ENCODE measurements at places on chromosomes 16 and 17.

DNA sequence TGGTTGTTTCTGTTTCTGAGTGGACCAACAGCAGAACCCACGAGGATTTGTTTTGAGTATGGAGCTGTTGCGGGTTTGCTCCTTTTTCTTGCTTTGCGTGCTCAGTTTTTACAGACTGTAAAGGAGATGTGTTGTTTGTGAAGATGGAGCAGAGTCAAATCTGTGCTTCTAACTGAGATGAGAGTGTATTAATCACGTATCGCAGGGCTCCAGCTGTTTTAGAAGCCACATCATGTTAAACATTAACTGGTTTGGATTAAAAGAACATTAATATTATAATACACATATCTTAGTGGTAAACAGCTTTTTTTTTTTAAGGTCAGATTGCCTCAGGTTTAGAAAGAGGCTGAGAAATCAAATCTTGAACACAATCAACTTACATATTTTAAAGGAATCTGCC, 69.4 kb downstream of the YPEL2 start:
- no peak for DNase-seq

GRCh38 chr16:782766-783403, 5.3 kb downstream of the RPUSD1 start:
- DNase-seq, result no peak

- DNase-seq, result no peak
Measured at GRCh38 chr17:7014995-7015958, 2.9 kb downstream of the RNASEK start.

DNA sequence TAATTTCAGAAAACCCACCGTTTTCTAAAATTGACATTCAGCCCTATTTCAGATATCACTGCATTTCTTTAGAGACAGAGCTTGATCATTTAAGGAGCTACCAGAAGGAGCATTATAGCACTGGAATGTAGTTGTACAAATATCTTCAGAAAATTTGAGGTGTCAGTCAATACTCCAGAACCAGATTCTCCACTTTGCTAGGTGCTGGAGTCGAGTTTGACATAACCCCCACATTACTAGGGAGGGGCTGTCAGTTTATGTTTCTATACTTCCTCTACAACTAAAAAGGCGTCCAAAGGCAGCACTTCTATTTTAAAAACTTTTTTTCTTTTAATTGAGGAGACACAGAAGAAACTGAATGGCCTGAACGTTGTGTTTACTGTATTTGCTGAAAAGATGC, 892 bp upstream of the KIAA0513 start:
- DNase-seq, result no peak

- DNase-seq, result peak; percentile 11
Measured at GRCh38 chr16:3878610-3879009, 1.9 kb downstream of the CREBBP start.

DNA sequence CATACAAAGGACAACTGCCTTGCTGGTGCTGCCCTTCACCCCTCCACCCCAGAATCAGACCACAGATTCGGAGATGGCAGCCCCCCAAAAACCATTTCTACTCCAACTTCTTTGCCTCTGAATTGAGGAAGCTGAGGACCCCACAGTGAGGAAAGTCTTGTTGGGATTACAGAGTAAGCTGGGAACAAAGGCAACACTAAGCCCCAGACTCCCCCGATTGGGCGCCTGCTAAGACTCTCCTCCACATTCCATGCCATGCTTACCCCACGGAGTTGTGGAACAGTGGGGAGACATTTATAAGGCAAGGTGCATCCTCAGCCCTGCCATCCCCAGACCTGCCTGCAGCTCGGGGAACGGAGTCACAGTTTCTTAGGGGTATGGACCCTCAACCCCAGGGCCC, 1.9 kb downstream of the GIT1 start:
- no peak for DNase-seq

- DNase-seq, result no peak
Measured at GRCh38 chr17:20189302-20189701, 180.1 kb downstream of the SPECC1 start.

DNA sequence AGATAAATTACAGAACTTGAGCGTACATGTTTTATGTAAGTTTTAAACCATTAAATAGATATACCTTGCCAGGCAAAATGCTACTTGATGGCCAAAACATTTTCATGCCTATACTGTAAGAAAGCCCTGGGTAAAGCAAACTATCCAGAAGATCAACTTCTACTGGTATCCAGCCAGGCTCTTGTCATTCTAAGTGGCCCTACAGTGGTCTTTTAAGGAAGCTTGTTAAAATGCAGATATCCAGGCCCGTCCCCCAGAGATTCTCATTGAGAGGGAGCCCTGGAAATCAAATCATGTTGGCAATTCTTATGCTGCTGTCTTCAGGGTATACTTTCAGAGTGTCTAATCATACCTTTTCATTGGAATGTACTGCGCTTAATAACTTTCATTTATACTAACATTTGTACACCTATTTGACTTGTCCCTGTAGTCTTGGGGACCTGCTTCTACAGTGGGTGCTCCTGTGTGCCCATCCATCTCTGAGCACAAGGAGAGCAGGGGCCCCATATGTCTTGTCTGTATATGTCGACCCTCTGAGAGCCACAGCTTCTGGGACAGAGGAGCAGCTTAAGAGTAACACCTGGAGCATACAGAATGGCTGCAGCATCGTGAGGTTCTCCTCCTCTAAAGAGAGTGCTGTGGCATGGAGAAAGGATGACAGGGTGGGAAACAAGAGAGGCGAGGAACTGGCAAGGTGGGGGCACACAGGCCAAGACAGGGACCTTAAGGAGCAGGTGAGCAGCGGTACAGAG, 43.6 kb upstream of the ANKFY1 start:
- no peak for DNase-seq

DNA sequence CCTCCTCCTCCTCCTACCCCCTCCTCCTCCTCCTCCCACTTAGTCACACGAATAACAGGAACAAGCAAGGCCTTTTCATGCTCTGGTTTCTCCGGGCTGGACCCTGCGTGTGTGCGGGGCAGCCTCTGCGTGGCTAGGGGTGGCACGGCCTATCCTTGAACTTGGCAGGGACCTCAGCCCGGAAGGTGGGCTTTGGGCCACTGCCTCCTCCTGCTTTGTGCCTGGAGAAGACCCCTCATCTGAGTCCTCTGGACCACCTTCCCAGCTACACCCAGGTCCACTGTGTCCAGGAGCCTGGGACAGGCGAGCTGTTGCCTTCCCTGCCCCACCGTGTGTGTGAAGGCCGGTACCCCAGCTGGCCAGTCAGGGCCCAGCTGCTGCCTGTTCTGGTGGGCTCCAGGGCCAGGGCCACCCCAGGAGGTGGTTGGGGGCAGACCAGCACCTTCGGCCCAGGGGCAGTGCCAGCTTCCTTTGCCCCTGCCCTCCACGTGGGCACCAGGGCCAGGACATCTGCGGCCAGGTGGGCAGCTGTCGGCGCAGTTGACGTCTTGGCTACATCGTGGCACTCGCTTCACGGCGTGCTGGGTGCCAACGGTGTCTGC, 35.4 kb downstream of the GINS2 start:
- no peak for DNase-seq

- DNase-seq, result peak; percentile 19
Measured at GRCh38 chr17:60089096-60089806, 10.5 kb upstream of the HEATR6 start.

DNA sequence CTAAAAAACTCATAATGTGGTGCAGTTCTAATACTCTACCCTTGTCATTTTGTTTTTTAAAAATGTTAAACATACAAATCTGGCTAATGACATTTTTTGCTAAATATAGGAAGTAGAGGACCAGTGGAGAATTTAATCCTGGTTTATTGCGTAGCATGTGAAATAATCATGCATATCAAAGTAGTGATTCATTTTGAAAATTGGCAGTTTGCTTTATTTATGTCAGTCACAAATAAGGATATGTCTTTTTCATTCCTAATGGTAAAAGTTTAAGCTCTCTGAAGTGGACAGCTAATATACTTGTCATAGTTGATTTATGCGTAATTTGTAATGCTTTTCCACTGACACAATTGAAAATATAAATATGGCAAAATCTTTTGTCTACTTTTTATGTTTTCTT, 224.2 kb downstream of the BCAS3 start:
- no peak for DNase-seq

DNA sequence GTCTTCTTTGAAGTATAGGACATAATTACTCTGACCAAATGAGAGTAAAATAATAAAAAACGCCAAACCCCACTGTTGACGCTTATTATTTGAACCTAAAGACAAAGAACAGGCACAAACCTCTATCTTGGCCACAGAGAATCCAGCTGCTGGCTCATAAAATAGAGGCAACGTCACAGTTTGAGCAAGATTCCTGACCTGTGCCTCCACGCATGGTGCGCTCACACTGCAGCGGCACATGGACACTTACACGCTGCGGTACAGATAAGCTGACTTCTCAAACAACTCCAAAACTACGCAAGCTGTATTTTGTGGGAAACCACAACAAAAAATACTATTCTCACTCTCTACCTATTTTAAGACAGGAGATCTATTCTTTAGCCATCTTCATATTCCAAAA, 38.8 kb upstream of the TRAP1 start:
- no peak for DNase-seq

GRCh38 chr16:17070882-17071592, 399.7 kb downstream of the XYLT1 start:
- DNase-seq, result no peak

- DNase-seq, result no peak
Measured at GRCh38 chr17:77801545-77802332, 156.8 kb upstream of the TNRC6C start.

DNA sequence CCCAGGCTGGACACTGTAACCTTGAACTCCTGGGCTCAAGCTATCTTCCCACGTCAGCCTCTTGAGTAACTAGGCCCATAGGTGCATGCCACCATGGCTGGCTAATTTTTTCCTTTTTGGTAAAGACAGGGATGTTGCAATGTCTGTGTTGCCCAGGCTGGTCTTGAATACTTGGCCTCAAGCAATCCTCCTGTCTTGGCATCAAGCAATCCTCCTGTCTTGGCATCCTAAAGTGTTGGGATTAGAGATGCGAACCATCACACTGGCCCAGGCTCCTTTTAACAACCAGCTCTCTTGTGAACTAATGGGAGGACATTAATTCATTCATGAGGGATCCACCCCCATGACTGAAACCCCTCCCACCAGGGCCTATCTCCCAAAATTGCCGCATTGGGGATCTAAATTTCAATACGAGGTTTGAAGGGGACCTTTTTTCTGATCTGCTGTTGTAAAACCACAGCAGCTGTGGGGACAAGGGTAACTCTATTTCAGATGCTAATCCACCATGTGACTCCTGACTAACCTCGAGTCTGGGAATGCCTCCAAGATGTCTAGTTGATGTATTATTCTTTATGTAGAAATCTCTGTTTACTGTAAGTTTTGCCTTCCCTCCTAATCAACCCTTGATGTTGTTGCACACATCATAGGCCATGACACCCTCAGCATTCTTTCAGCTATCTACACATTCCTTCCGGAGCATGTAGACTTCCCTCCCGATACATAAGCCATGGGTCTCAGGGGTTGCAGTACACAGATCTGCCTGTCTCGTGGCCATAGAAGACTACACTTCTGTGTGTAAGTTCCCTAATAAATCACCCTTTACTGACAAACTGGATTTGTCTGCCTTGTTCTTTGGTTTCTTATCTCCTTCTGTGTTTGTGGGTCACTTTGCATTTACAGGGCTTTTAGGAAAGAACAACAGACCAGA, 37.6 kb downstream of the RNF112 start:
- no peak for DNase-seq
